NCI-H226 (cell line): ENCODE measurements at places on chromosomes 1 and 21.

DNA sequence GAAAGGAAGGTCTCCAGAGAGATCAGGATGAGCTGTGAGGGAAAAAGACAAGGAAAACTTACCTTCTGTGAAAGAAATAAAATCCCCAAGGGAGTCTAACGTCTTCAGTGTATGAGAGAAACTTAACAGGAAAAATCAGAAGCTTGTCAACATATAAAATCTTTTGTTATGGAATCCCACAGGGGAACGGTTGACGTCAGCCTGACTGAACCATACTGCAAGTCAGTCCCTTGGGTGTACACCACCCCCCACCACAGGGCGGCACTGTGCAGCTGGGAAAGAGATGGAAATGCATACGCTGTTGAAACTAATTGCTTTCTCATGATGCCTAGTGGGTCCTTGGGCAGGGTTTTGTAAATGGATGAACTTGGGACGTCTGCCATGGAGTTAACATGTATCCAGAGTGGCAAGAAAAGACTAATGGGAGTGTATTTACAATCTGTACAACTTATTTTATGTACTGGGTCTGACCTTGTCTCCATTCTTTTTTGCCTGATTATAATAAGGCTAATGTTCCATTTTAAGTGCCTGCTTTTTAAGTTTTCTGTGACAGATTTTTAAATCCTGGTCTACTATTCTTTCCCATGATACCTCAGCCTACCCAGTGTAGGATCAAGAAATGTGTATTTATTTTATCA is 22.7 kb downstream of the UTP25 start:
- DNase-seq, result no peak

- no peak for DNase-seq
These were observed 127.6 kb upstream of the C1orf105 start for GRCh38 chr1:172292840-172293239.

DNA sequence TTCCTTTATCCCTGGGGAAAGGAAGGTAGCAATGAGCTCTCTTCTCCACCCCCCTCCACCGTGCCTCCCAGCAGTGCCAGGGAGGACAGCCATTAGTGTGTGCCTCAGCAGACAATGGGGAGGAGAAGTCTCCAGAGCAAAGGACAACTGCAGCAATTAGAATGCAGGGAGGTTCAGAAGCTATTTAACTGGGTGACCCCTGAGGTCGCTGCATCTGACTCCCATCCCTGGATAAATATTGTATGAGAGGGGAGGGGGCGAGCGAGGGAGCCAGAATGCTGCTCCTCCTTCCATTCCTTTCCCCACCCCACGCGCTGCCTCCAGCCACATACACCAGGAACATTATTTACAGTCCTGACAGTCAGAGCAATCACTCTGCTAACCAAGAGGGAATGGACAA is 59.0 kb downstream of the ERI3 start:
- DNase-seq, result no peak

GRCh38 chr1:242189591-242189990 is 190.7 kb upstream of the MAP1LC3C start:
- no peak for DNase-seq

DNA sequence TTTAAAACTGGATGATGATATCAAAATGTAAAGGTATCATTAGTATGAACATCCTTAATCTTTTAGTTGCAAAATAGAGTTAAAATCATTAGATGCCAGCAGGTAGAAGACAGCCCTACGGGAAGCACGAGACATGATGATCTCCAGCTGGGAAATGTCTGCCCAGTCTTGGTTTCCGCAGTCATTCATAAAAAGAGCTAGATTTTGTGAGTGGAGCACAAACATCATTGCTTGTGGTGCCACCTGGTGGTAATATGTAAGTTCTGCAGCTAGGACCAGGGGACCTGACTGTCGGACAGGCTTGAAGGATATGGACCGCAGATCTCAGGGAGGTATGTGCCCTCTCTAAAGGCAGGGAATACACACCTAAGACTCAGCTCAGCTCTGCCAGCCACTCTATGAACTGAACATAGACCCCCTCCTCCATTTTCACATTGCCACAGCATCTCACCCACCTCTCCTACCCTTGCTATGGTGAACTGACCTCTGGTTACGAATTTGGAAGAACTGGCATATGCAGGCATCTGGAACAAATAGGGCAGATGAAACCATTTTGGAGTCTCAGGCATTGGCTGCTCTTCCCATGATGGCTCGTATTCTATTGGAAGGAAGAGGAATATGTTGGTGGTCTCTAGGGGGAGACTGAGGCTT is 9.2 kb downstream of the FCMR start:
- DNase-seq, result peak; percentile 39

DNA sequence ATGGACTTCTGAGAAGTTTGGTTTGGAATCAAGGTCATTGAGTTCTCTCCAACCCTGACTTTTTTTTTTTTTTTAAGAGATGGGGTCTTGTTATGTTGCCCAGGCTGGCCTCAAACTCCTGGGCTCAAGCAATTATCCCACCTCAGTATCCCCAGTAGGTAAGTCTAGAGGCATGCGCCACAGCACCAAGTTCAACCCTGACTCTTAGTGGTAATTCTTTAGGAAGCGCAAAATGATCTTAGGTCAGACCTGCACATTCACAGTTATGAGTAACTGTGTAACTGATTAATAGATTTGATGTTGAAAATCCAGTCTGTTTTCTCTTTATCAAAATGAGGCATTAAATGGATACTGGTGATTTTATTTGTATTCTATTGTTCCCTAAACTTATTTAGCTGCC is 95.9 kb downstream of the GREM2 start:
- no peak for DNase-seq

- peak; percentile 38 for DNase-seq
These were observed 1211.6 kb upstream of the ADGRL4 start for GRCh38 chr1:80218112-80218511.
